ENCODE measurements at places on chromosomes 6 and 20.
A peak's percentile ranks its signal among the peaks of the same experiment; 100 is the strongest.

GRCh38 chr6:136535017-136535765 lies 15.0 kb downstream of the MAP7 start:
- no peak for DNase-seq

- DNase-seq = no peak
These were observed 78.4 kb upstream of the MLN start for GRCh38 chr6:33882154-33882553.

GRCh38 chr6:83597051-83597450 lies 84.7 kb downstream of the PRSS35 start:
- DNase-seq = no peak

DNA sequence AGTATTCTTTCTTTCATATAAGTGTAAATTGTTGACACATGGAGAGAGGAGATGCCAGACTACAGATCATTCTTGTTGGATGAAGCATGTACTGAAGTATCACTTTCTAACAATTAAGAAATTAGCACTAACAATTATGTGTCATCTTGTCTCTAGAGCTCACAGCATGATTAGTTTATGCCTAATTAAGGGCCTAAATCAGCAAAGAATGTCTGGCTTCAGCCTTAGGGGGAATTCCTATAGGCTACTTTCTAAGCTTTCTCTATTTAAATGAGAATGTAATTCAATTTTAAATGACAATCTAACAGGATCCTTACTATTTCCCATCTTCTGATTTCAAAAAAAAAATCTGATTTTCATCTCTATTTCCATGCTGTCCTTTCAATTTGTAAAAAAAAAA lies 371.0 kb downstream of the EPHA7 start:
- DNase-seq = no peak

DNA sequence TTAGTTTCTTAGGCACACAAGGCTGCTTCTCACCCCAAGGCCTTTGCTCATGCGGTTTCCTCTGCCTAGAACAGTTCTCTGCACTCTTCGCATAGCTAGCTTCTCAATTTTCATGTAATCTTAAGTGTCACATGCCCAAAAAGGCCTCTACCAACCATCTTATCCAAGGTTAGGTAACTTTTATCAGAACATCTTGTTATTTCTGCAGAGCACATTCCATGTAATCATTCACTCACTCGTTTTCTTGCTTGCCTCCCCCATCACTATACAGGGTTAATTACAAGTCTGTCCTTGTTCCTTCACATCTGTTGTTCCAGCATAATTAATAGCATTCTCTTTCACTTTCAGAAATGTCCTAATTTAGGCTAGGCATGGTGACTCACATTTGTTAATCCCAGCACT lies 53.8 kb downstream of the NCOA6 start:
- DNase-seq = no peak

GRCh38 chr6:161107779-161108730 lies 116.5 kb downstream of the MAP3K4 start:
- no peak for DNase-seq

- DNase-seq = no peak
These were observed 18.6 kb downstream of the ABCF1 start for GRCh38 chr6:30589754-30590358.

DNA sequence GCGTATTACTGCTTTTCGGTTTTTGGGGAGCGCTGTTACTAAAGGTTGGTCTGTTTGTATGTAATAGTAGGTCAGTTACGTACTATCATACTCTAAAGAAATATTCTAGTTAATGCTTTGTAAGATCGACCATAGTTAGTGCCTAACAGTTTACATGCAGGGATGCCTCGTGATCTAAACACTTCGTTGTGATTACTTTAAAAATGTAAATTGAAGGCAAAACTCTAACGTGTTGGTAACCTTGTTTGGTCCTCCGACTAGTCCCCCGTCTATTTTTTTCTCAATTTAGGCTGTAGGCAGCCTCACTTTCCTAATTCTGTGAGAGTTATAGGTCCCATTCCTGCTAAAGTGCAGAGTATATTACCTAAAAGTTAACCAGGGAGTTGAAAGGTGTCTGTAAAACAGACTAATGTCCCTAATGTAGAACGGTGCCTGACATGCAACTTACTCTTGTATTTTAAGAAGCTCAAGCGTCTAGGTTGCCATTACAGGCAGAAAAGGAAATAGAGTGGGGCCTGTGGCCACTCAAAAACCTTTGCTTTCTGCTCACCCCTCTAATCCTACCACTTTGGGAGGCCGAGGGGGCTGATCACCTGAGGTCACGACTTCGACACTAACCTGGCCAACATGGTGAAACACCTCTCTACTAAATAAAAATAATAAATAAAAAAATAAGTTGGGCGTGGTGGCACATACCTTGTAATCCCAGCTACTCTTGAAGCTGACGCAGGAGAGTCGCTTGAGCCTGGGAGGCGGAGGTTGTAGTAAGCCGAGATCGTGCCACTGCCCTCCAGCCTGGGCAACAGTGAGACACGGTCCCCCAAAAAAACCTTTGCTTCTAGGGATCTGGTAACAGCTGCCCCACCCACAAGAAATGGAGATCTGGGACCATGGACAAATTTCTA lies 37.8 kb downstream of the HFE start:
- DNase-seq = no peak

GRCh38 chr20:48824830-48825565 lies 2.8 kb downstream of the PREX1 start:
- DNase-seq = no peak

GRCh38 chr20:37992802-37993409 lies 40.4 kb downstream of the TTI1 start:
- peak; percentile 17 for DNase-seq

GRCh38 chr6:143061597-143062385 lies 1.1 kb downstream of the AIG1 start:
- no peak for DNase-seq

DNA sequence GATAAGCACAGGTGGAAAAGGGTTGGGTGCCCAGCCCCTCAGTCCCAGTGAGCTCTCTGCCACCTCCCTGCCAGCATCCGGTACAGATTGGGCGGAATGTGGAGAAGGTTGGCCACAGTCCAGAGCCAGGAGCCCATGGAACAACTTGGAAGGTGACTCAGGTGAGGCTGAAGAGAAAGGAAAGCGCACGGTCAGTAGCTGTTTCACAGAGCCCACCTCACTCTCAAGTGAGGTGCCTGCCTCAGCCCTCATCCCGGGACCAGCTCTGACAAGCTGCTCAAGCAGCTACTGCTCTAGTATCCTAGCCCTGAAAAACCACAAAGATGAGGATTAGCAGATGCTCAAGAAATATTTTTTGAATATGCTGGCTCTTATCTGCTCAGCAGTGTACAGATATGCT lies 1.1 kb upstream of the MMP24OS start:
- DNase-seq = no peak

DNA sequence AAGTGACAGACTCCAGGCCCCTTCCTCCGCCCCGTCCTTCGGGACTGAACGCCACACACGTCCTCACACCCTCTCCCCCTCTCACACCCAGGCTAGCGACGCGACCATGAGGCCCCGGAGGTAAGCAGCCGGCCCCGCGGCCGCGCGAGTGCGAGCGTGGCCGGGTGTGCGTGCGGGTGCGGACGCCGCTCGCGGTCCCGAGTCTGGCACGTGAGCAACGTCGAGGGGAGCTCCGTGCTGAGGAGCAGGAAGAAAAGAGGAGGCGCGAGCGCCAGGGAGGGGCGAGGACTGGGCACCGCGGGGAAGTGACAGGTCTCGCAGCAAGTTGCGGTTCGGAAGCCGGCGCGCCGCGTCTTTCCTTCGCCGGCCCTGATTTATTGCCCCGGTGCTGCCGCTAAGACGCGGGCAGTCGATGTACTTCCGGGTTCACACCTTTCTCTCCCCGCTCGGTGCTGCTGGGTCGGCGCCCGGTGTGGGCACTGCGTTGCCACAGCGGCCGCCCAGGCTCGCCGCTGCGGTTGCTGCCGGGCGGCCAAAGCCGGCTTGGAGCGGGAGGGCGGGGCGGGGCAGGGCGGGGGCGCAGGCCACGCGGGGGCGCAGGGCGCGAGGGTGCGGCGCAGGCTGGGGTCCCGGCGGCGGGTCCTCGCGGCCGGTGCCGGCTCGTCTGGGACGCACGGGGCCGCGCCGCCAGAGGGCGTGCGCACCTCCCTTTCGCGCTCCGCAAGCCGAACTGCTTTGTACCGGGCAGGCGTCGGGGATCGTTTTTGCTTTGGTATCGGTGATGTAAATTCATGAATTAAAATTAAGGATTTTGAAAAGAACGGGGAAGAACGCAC lies 15.8 kb upstream of the LIN28B start:
- DNase-seq = no peak

DNA sequence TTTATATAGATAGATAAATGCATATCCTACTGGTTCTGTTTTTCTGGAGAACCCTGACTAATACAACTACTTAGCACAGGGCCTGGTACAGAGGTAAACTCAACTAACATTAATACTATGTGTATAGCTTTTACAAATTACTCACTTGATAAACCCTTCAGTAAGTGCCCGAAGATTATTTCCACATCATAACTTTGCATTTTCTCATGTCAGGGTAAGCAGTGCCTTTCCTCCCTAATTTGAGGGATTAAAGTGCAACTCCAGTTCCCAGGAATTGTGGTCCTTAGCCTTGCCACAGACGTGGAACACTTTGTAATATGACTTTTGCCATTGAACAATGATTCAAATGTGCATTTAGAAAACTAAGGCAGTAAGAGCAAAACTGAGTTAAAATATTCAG lies 147.5 kb upstream of the SMLR1 start:
- no peak for DNase-seq

- DNase-seq = no peak
These were observed 6.4 kb upstream of the CTNNBL1 start for GRCh38 chr20:37687478-37687805.

DNA sequence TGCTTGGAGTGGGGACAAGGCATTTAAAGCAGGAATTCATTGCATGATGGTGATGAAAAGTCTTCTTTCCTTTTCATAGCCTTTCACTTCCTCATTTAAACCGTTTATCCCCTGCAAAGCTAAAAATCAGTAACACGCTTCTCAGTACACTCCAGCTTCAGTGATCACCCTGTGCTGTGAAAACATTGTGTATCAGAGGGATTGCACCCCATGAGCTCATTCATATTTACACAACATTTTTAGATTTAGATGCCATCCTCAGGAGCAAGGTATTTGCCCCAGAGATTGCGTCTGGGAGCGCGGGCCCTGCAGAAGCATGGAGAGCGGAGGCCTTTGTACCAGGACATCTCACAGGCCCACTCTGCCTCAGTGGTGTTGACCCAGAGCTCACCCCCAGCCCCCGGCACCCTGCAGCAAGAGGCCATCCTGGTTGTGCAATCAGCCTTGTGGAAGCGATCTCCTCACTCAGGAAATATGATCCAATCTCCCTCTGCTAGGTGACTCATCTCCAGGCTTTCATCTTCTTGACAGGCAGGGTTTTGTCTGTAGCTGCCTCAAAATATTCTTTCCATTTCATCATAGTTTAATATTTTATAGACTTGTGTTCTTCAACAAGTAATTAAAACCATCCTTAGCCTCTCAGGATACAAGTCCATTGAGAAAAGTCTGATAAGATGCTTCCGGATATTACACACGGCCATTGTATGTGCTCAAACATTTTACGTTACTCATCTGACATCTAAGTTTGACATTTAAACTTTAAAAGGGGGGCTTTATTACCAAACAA lies 38.9 kb upstream of the THBS2 start:
- DNase-seq = no peak

DNA sequence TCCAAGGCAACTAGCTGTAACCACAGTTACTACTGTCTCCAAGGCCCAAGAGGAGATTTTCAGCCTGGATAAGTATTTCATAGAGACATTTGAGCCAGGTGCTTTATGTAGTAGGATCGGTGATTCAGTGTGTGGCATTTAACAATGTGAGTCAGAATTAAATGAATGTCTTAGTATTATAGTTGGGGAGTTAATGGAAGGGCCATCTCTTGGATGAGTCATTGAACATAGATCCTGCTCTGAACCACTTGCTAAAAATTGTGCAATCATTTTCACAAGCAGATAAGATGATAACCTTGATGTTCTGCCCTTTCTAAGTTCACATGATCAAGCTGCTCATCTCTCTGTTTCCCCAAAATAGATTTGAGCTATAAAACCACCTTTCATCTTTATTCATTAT lies 668.9 kb upstream of the CITED2 start:
- no peak for DNase-seq

GRCh38 chr6:150183105-150183504 lies 40.3 kb downstream of the PPP1R14C start:
- no peak for DNase-seq

DNA sequence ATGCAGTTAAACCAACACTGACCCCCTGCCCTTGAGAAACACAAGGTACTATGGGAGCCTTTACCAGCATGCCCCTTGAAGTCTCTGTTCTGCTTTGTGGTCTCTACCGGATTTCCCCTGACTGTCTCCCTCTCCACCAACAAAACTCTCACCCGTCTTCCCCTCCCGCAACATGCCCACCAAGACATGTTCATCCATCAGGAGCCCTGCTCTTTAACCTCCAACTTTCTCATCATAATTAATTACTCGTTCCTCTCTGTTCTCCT lies 1.1 kb downstream of the ZNF165 start:
- DNase-seq = no peak

DNA sequence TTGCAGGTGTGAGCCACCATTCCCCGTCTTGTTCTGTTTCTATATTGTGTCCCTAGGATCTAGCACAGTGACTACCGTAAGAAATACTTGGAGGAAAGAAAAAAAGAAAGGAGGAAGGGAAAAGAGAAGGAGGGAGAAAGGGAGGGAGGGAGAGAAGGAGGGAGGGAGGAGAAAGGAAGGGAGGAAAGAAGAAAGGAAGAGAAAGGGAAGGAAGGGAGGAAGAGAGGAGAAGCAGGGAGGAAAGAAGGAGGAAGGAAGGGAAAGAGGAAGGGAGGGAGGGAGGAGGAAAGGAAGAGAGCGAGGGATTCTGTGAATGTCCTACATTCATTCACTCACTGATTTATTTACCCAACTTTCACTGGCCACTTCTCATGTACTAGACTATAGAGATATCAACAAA lies 178.4 kb downstream of the MAFB start:
- no peak for DNase-seq

- DNase-seq = no peak
These were observed 159.6 kb downstream of the MTHFD1L start for GRCh38 chr6:151025076-151025475.

DNA sequence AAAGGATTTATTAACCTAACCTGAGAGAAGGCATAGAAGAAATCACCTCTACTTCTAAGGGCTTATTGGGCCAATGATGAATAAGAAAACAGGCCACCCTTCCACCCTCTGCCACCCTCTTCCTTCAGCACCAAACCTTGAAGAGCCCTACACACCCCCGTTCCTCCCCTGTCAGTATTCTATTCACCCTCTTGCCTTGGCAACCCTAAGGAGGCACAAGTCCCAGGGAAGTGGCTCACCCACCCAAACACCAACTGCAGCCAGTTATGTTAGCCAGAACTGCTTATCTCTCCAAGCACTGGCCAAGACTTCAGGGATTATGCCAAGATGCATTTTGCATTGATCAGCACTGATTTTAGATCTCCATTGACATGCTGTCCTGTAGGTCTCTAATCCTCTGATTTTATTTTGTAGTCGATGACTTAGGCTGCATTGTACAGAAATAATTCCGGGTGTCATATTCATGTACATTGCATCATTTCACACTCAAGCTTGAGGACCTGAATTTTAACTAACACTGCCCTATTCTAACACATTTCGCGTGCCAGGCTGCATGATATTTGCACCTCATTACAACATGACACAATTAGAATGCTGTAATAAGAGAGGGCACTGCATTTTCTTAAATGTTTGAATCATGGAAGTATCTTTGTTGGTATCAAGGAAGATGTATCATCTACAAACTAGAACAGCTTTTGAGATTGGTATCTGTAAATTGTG lies 15.7 kb downstream of the CNKSR3 start:
- DNase-seq = no peak

- no peak for DNase-seq
These were observed 3.8 kb upstream of the CITED2 start for GRCh38 chr6:139378226-139378625.

- no peak for DNase-seq
These were observed 111.2 kb upstream of the SIM1 start for GRCh38 chr6:100575921-100576320.

GRCh38 chr20:62293111-62293784 lies 9.5 kb upstream of the ADRM1 start:
- no peak for DNase-seq
